ENCODE measurements at places on chromosomes 1 and 21. TPM values are rescaled to one million over a fixed set of nuclear protein-coding genes. Genes with fewer than 3 reads are reported as not detected.

Gene OPTC
- polyA plus RNA-seq, result not detected

Gene C2CD2
- 1.4 TPM for polyA plus RNA-seq

Gene MNDA
- 1,917 TPM for polyA plus RNA-seq

Gene ADAMTS5
- polyA plus RNA-seq, result 0.86 TPM

Gene KPRP
- polyA plus RNA-seq, result not detected

Gene COL8A2
- 3.8 TPM for polyA plus RNA-seq

Gene A3GALT2
- polyA plus RNA-seq, result not detected

Gene CCDC18
- 5.9 TPM for polyA plus RNA-seq

Gene OR2T2
- not detected for polyA plus RNA-seq

Gene MROH9
- polyA plus RNA-seq, result not detected

Gene AIRE
- polyA plus RNA-seq, result not detected

DNA sequence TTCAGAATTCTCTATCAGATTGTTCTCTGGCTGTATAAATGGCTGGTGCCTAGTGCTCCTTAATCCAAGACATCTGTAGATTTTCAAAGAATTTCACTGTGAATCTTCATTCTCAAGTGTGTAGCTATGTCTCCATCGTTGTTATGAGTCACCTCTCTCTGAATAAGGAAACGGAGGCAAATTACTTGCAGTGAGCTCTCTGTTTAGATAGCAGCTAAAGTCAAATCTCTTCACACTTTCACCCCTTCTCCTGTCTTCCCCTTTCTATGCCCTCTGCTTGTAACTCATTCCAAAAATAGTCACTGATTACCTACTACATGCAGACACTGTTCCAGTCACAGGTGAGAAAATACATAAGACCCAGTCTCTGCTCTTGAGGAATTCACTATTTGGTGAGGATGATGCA, 39.7 kb downstream of the CHML start:
- peaks cover 56% of the 10 kb centered on the region for H3K36me3 ChIP-seq
- no peak overlapping the region for H3K4me3 ChIP-seq
- no peak overlapping the region for H3K27ac ChIP-seq
- DNase-seq, result peak; percentile 17

DNA sequence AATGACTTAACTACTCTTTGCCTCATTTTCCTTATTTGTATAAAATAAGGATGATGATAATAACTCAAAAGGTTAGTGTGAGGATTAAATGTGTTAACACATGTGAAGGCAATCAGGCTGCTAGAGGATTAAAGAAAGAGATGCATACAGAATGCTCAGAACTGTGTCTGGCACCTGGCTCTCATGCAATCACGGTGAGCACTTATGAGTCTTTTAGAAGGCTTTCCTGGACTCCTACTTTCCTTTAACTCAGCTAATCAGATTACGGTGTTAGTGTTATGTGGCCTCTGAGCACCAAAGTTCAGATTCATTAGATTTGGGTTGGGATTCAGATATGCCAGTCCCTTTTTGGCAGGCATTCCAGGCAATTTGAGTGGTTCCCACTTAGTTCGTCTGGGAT, 311.6 kb upstream of the USP24 start:
- H3K27me3 ChIP-seq, result no peaks in the 10 kb centered on the region
- no peak overlapping the region for H3K4me3 ChIP-seq
- H3K4me1 ChIP-seq, result no peaks in the 10 kb centered on the region
- H3K36me3 ChIP-seq, result no peaks in the 10 kb centered on the region
- H3K27ac ChIP-seq, result no peak overlapping the region
- no peak for DNase-seq

DNA sequence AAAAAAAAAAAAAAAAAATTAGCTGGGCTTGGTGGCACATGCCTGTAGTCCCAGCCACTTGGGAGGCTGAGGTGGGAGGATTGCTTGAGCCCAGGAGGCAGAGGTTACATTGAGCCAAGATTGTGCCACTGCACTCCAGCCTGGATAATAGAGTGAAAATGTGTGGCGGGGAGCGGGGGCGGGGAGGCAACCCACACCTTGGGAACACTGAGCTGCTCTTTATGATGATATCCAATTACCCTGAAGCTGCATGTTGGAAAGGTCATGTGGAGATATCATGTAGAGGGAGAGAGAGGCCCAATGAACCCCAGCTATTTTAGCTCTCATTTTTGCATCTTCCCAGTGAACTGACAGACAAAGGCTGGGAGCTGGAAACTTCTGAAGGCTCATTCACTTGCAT, 48.3 kb upstream of the ZNF648 start:
- no peak overlapping the region for H3K4me3 ChIP-seq
- no peak overlapping the region for H3K27ac ChIP-seq
- peaks cover 19% of the 10 kb centered on the region for H3K27me3 ChIP-seq
- H3K4me1 ChIP-seq, result no peaks in the 10 kb centered on the region

- H3K4me3 ChIP-seq, result no peak overlapping the region
- no peak overlapping the region for H3K27ac ChIP-seq
- DNase-seq, result no peak
- no peaks in the 10 kb centered on the region for H3K4me1 ChIP-seq
Measured at GRCh38 chr1:193799948-193800690, 613.7 kb upstream of the B3GALT2 start.

DNA sequence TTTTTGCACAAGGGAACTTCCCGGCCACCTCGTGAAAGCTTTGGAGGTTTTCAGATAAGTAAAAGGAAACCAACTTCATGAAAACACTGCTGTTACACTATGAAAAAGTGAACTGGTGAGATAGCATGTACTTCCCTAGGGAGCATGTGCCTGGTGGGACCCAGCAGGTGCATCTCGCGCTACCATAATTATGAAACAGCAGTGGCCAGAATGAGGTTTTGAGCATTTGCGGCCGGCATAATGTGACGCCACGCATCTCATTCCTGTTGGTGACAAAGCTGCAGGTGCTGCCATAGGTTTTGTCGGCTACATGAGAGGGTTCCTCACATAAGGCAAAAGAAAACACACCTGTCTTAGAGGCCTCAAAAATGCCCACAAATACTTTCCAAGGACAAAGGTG, 1.7 kb downstream of the KRTAP10-3 start:
- H3K27me3 ChIP-seq, result no peaks in the 10 kb centered on the region
- H3K4me3 ChIP-seq, result no peak overlapping the region
- no peaks in the 10 kb centered on the region for H3K36me3 ChIP-seq

DNA sequence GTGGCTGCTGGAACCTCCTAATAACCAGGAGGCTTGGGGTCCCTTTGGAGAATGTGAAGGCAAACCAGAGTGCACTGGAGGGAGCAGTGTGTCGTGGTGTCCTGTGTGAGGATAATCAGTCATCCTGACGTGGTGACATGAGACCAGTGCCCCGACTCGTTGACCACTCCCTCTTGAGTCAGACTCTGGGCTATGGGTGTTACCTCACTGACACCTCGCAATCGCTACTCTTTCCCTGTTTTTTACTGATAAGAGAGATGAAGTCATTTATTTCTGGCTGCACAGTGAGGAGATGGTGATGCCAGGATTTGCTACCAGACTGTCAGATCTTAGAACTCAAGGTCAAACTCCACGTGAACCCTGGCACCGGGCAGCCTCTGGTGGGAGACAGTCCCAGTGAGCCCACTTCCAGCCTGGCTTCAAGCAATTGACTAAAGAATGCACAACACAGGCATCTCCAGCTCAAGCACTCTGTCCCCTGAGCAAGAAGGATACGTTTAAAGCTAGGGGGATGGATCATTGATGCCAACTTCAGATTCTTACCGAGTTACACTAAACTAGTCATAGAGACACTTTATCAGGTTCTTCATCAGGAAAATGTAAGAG, 30.3 kb downstream of the UBASH3A start:
- peak; percentile 26 for DNase-seq
- no peaks in the 10 kb centered on the region for H3K36me3 ChIP-seq
- H3K4me1 ChIP-seq, result peaks cover 7% of the 10 kb centered on the region

DNA sequence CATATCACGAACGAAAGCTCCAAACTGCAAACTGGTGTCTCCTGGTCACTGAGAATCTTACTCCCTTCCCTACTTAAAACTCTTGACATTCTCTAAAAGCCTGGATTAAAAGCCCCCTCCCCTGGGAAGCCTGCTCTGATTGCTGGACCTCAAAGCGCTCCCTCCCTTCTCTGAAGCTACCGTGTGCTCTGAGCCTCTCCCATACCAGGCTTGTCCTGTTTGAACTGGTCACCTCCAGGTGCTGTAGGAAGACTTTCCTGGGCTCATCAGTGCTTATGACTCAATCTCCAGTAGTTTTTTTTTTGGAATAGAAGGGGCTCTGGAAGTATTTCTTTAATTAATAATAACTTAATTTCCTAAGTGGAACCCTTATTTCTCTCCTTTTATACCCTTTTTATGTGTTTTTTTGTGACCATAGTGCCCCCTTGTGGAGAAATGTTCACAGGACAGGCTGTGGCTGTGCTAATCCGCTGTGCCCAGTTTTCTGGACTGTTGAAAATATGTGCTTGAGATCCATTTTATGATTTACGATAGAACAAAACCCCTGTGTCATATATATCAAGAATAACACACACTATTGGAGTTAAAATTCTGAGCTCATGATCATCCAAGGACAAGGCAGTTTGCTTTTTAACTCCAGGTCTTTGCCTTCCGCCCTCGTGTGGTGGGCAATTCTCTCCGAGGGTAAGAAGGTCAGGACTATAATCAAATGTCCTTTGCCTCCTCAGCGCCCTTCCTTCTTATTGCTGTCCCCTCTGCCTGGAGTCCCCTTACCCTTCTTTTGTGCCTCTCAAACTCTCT, 16.9 kb downstream of the MTARC1 start:
- peaks cover 67% of the 10 kb centered on the region for H3K36me3 ChIP-seq
- no peak overlapping the region for H3K4me3 ChIP-seq
- no peaks in the 10 kb centered on the region for H3K4me1 ChIP-seq
- DNase-seq, result no peak

GRCh38 chr1:84086189-84086588, 57.9 kb upstream of the PRKACB start:
- H3K4me1 ChIP-seq, result peaks cover 6% of the 10 kb centered on the region
- no peak for DNase-seq
- no peak overlapping the region for H3K27ac ChIP-seq
- H3K36me3 ChIP-seq, result no peaks in the 10 kb centered on the region
- no peak overlapping the region for H3K4me3 ChIP-seq

GRCh38 chr1:27993241-27993640, 33.5 kb downstream of the XKR8 start:
- peaks cover 97% of the 10 kb centered on the region for H3K36me3 ChIP-seq
- no peak overlapping the region for H3K4me3 ChIP-seq
- no peak overlapping the region for H3K27ac ChIP-seq
- no peaks in the 10 kb centered on the region for H3K27me3 ChIP-seq
- no peak for DNase-seq

- H3K27me3 ChIP-seq, result no peaks in the 10 kb centered on the region
- no peaks in the 10 kb centered on the region for H3K36me3 ChIP-seq
- H3K27ac ChIP-seq, result no peak overlapping the region
- H3K4me3 ChIP-seq, result no peak overlapping the region
Measured at GRCh38 chr1:240020871-240021270, 70.8 kb upstream of the FMN2 start.

- no peaks in the 10 kb centered on the region for H3K27me3 ChIP-seq
- H3K4me3 ChIP-seq, result no peak overlapping the region
Measured at GRCh38 chr1:119782631-119783325, 14.1 kb upstream of the HMGCS2 start.

DNA sequence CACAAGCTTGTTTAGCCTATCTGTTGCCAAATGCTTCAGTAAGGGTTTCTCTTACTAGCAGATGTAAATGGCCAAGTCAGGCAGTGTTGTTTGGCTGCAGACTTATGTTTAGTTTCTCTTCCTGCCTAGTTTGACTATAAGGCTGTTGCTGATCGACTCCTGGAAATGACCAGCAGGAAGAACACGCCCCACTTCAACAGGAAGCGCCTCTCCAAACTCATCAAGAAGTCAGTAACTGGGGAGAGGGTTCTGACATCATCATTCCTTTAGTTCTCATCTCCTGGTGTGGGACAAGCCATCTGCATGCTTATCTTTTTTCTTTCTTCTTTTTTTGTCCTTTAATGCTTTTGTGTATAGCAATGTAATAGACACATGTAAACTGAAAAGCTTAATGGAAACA, 25.1 kb downstream of the RRP1B start:
- no peaks in the 10 kb centered on the region for H3K27me3 ChIP-seq
- peaks cover 14% of the 10 kb centered on the region for H3K4me1 ChIP-seq
- no peak for DNase-seq
- no peak overlapping the region for H3K27ac ChIP-seq

DNA sequence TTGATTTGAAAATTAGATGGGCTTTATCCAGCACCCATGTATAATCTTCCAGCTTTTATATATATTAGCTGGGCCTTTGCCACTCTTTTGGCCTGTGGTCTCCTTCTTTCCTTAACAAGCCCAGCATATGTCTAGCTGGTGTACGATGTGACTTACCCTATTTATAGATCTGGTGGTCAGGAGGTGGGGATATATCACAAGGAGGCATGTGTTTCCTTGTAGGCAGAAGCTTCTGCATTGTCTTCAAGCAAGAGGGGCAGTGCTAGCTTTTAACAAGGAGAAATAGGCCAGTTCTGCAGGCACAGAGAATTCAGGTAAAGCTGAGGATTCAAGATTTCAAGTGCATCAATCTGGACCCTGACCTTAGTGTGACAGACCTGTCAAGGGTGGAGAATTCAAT, 38.0 kb upstream of the DNASE2B start:
- no peaks in the 10 kb centered on the region for H3K36me3 ChIP-seq
- no peaks in the 10 kb centered on the region for H3K27me3 ChIP-seq
- H3K4me1 ChIP-seq, result no peaks in the 10 kb centered on the region
- no peak for DNase-seq

GRCh38 chr1:35533586-35533985, 23.6 kb downstream of the KIAA0319L start:
- no peak for DNase-seq
- H3K36me3 ChIP-seq, result peaks cover 74% of the 10 kb centered on the region
- no peak overlapping the region for H3K4me3 ChIP-seq
- no peak overlapping the region for H3K27ac ChIP-seq

GRCh38 chr1:46248122-46248920, 758 bp downstream of the RAD54L start:
- H3K4me1 ChIP-seq, result peaks cover 20% of the 10 kb centered on the region
- DNase-seq, result no peak
- H3K27ac ChIP-seq, result peak overlapping the region; percentile 15
- H3K27me3 ChIP-seq, result no peaks in the 10 kb centered on the region

- H3K27me3 ChIP-seq, result no peaks in the 10 kb centered on the region
- H3K4me1 ChIP-seq, result no peaks in the 10 kb centered on the region
- DNase-seq, result no peak
Measured at GRCh38 chr1:43009274-43009673, 50.6 kb upstream of the SLC2A1 start.

Data from CD14-positive monocyte (primary cell).